Sigmoid colon (tissue), 7 donors: ENCODE measurements at places on chromosomes 7 and 10. TPM values are rescaled to one million over a fixed set of nuclear protein-coding genes. Genes with fewer than 3 reads are reported as not detected.

CCDC3 gene
- 5.7 TPM for total RNA-seq

TAS2R3 gene
- total RNA-seq, result 3.8 TPM

SEMA3D gene
- total RNA-seq, result 5.5 TPM

ENKUR gene
- total RNA-seq, result not detected

SLC16A12 gene
- total RNA-seq, result 3.9 TPM

CLRN3 gene
- not detected for total RNA-seq

SYT15 gene
- total RNA-seq, result 1.1 TPM

CLEC2L gene
- total RNA-seq, result 10.0 TPM

EPHB4 gene
- total RNA-seq, result 35.5 TPM

ENTPD1 gene
- total RNA-seq, result 18.5 TPM

DNMBP gene
- 15.7 TPM for total RNA-seq

PRLHR gene
- total RNA-seq, result not detected

NPC1L1 gene
- 0.54 TPM for total RNA-seq

ANXA8 gene
- 0.55 TPM for total RNA-seq

SDK1 gene
- 8.2 TPM for total RNA-seq

OGDHL gene
- total RNA-seq, result 1.1 TPM

PAXIP1 gene
- 13.6 TPM for total RNA-seq

BHLHA15 gene
- not detected for total RNA-seq

SAMD9L gene
- 5.3 TPM for total RNA-seq

TRIM8 gene
- total RNA-seq, result 70.8 TPM

PIK3AP1 gene
- total RNA-seq, result 9.7 TPM

SCIN gene
- total RNA-seq, result 1.8 TPM

BAZ1B gene
- total RNA-seq, result 47.2 TPM

NOM1 gene
- 14.1 TPM for total RNA-seq
